ENCODE measurements at places on chromosomes 1 and 21. TPM values are rescaled to one million over a fixed set of nuclear protein-coding genes. Genes with fewer than 3 reads are reported as not detected.

MYBPH gene
- total RNA-seq = 2.8 TPM

RPE65 gene
- total RNA-seq = not detected

KDF1 gene
- not detected for total RNA-seq

NCAM2 gene
- total RNA-seq = 0.40 TPM

NCMAP gene
- total RNA-seq = not detected

TMEM82 gene
- total RNA-seq = 0.11 TPM

GRCh38 chr1:187840557-187840956 is 1011.8 kb downstream of the PLA2G4A start:
- no peak for DNase-seq

- peak; percentile 79 for DNase-seq
Observed at GRCh38 chr1:204288021-204288588, 71.6 kb downstream of the PLEKHA6 start.

- DNase-seq = no peak
Observed at GRCh38 chr1:115453666-115454065, 115.6 kb upstream of the NGF start.

DNA sequence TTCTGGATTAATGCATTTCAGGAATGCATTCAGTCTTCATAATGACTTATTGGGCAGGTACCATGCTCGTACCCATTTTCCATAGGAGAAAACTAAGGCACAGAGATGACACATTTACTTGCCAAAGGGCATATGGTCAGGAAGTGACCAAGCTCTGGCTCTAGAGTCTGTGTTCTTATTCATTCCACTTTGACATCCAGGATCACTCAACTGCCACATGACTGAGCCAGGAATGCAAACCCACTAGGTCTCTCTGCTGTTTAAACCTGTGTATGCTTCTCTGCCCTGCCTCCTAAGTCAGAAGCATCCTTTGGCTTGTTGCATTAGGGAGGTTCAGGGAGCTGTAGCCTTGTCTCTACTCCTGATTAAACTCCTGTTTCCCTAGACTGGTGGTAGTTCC is 7.5 kb downstream of the KAZN start:
- no peak for DNase-seq

DNA sequence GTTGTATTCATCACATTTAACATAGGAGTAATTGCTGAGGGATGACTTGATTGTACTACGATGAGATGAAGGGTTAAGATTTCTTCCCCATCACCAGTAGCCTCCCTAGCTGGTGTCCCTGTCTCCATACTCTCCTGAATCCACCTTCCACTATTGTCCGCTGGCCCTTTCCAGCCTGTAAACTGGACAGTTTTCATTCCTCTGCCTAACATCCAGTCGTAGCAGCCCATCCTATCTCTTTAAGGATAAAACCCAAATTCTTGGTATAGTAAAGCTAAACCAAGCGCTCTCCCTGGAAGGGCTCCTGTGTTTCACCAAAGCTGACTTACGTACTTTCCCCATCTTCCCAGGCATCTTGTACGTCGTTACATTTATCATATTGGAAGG is 670 bp downstream of the COX20 start:
- DNase-seq = peak; percentile 28

DNA sequence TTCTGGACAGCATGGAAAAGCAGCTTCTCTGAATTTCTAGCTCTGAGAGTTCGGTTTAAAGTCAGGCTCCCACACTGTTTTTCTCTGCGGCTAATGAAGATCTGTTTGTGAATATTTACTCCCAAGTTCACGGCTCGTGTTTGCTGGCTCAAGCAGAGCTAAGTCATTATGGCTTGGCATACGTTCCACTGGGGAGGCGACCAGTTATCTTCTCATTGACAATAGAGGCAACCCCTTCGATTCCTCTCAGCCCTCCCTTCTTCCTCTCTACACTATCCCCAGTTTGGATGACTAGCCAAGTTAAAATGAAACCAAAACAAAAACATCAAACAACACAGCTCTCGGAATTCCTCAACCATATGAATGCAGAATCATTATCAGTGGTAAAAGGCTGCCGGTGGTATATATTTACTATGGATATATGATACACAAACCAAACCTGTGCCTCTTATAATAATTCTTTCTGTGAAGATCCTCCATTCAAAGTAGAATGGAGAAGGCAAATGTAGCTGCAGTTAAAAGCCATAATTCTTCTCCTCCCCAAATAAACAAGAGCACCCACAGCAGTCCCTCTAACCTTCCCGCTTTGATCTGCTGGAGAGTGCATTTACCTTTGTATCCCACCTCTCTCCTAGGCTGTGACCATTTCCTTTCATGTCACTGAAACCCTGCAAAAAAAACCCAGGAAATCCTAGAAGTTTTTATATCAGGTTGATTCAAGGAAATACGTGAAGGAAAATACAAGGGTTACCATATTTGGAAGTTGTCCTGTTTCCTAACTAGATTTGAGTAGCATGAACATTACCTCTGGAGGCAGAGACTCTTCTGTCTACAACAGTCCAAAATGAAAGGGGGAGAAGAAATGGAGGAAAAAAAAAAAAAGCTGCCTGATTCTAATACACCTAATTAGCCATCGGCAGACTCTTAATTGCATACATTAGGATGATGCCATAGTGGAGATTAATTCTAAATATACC is 108.3 kb upstream of the USH2A start:
- DNase-seq = peak; percentile 10

DNA sequence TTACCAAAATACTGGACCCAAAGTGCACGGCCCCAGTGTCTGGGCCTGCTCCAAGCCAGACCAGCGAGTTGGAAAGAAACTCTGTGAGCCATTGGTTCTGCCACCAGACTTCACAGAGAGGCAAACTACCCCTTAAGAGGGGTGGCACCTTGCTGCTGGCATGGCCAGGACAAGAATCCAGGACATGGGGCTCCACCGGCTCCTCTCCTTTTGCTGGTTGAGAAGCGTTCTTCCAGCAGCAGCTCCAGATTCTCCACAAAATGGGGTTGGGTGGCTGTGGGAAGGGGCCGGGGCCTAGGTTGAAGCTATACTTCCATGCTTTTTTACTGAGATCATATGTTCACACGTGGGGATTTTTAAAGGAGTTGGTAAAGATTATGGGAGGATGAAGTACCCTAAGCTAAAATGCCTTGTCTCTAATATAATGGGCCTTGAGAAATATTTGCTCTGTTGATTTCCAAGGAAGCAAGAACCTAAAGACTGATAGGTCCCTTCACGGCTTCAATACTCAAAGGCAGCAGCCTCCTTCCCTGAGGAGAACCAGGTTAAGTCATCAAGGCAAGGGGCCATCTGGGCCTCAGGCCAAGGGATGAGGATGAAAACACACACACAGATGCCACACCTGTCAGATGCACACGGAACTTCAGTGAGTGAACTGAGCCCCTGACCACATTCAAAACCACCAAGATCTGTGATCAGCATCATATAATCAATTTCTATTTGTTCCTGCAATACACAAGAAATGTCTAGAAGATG is 3.1 kb downstream of the C1orf198 start:
- no peak for DNase-seq

- DNase-seq = no peak
Observed at GRCh38 chr1:184389446-184389845, 2.6 kb downstream of the C1orf21 start.

DNA sequence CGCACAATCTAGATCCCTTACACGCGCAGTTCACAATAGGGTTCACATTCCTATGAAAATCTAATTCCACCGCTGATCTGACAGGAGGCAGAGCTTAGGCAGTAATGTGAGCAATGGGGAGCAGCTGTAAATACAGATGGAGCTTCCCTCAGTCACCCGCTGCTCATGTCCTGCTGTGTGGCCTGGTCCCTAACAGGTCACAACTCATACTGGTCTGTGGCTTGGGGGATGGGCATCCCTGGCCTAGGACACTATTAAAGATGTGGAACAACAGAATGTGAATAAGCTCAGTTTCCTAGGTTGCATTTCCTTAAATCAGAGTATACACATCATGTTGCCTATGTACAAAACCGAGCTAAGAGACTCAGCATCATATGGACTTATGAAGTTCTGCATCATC is 16.2 kb downstream of the IFI44 start:
- peak; percentile 34 for DNase-seq

DNA sequence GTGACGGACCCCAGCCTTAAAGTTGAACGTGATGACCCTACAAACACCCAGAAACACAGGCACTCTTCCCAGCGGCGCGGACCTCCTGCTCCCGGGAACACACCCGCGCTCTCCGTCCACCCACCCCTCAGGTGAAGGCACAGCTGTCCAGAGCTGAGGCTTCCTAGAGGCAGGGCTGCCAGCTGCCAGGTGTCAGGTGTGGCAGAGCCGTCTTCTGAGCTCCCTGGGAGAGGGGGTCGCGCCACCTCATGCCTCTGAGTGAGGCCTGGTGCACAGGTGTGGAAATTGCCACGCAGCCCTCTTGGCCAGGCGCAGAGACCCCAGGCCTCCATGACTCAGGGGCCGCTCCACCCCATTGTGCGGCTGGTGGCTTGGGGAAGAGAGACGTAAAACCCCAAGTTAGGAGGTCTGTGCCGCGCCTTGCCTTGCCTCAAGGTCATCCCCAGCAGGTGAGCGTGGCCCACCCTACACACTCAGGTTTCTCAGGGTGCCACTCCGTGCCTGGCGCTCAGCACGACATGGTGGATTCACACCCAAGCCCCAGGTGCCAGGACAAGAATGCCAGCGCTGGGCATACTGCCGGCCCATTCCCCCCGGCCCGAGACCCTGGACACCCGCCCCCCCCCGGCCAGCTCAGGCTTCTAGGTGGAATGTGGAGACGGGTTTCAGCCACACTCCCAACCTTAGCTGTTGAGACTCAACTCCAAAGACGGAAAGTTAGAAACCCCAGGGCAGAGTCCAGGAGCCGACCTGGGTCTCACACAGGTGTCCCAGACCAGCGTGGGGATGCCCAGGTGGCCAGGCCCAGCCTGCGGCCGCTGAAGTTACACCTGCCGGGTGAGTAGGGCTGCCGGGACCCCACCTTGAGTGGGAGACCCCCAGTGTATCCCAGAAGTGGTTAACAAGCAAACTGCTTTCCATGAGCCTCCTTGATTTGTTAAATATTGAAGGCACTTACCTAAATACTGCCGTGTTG is 8.4 kb downstream of the FAAP20 start:
- no peak for DNase-seq

DNA sequence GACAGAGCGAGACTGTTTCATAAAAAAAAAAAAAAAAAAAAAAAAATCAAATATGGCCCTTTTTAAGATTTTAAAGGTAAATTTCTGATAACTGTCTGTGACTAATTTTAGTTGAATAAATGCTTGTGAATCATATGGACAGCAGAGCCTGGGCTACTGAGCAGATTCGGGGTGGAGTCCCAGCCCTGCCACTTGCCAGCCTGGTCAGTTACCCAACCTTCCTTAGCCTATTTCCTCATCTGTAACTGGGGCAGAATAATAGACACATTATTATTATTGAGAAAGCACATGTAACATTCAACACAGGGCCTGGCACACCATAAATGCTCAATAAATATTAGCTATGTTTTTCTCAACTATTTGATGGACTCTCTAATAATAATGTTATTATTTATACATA is 11.2 kb upstream of the H3-3A start:
- DNase-seq = no peak

GRCh38 chr1:18908911-18909771 is 6.8 kb upstream of the ALDH4A1 start:
- DNase-seq = no peak

DNA sequence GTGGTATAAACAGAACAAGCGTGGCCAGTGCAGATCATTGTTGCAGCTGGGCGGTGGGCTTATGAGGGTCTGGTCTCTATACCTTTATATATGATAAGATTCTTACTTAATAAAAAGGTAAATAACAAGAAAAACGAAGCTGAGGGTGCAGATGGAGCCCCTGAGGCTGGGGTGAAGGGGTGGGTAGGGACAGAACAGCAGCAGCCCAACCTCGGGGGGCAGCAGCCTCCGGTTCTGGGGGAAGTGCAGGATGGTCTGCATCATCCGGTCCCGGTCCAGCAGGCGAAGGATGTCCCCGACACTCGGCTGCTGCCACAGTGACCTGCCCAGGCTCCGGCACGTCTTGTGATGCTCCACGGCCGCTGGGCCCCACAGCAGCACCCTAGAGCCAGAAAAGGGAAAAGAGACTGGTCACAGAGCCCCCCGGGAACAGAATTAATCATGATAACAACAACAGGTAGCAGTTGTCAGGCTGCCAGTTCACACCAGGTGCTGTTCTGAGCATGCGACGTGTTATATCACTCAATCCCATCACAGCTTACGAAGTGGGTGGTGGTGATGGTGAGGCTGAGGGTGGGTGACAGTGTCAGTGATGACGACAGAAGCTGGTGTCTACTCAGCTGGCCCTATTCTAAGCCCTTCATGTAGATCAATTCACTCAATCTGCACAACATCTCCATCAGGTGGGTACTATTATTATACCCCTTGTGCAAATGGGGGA is 35.5 kb downstream of the MRAP start:
- no peak for DNase-seq

DNA sequence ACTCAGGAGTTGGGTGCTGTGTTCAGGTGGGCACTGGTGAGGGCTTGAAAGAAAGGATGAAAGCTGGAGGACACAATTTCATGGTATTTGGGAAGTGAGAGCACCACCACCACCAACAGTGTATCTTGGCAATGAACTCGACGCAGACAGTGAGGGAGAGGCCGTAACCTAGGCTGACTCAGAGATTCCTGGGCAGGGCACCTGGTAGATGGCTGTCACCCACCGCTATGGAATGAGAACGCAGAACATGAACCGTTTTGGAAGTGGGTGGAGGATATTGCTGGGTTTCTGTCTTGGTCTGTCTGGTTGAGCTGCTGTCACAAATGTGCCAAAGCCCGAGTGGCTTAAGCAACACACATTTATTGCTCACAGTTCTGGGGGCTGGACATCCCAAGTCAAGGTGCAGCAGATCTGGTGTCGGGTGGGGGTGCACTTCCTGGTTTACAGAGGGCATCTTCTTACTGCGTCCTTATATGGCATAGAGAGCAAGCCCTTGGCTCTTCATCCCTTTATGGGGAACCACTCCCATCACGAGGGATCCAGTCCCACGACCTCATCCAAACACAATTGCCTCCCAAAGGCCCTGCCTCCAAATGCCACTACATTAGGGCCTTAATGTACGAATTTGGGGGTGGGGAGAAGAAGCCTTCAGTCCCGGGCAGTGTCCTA is 246.3 kb downstream of the SIPA1L2 start:
- DNase-seq = no peak

- peak; percentile 49 for DNase-seq
Observed at GRCh38 chr1:25501235-25502058, 42.0 kb upstream of the LDLRAP1 start.

GRCh38 chr1:160953030-160953429 is 1.6 kb downstream of the ITLN2 start:
- DNase-seq = no peak

DNA sequence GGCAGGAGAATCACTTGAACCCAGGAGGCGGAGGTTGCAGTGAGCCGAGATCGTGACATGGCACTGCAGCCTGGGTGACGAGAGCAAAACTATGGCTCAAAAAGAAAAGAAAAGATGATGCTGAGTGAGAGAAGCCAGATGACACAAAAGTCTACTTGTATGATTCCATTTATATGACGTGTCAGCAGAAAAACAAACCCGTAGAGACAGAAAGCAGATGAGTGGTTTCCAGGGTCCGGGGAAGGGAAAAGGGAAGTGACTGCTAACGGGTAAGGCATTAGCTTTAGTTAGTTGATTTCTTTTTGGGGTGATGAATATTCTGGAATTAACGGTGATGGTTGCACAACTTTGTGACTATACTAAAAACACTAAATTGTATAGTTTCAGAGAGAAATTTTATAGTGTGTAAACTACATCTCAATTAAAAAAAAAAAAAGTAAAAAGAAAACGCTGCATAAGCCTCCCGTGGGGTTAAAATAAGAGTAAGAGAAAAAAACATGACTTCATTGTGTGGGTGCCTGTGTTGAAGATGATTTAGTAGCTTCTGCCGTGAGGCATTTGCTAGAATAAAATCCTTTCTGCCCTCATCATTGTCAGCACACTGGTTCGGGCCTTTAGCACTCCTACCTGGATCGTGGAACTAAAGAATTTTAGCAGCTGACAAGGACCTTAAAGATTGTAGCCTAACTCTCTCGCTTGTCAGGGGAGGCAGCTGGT is 24.7 kb upstream of the ATP5PO start:
- peak; percentile 92 for DNase-seq
